Naive B cell (primary cell): ENCODE measurements at places on chromosomes 3 and 15.

- peaks cover 26% of the 10 kb centered on the region for H3K27me3 ChIP-seq
- no peak overlapping the region for H3K4me3 ChIP-seq
- no peaks in the 10 kb centered on the region for H3K36me3 ChIP-seq
- no peak for DNase-seq
- H3K27ac ChIP-seq, result peak overlapping the region; percentile 80
Measured at GRCh38 chr3:149767720-149768119, 15.4 kb upstream of the COMMD2 start.

GRCh38 chr3:131221731-131222130 lies 159.8 kb upstream of the NUDT16 start:
- no peak overlapping the region for H3K4me3 ChIP-seq
- DNase-seq, result no peak
- H3K27ac ChIP-seq, result no peak overlapping the region
- H3K36me3 ChIP-seq, result no peaks in the 10 kb centered on the region
- peaks cover 8% of the 10 kb centered on the region for H3K27me3 ChIP-seq

DNA sequence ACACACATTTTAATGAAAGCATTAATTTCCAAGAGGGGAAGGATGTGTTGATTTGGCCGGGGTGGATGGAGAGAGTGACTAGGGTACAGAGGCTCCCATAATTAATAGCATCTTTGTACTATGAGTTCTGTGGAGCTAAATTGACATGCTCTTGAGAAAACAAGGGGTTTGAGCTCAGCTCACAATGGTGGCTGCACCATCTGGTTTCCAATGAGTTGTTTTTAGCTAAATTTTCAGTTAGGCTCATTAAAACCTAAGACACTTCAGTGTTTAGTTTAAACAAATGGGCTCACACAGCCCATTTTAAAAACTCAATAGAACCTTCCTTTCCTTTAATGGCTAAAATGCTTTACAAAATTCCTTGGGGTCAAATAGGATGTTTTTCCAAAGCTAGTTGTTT lies 199.7 kb downstream of the TNIK start:
- DNase-seq, result no peak
- no peaks in the 10 kb centered on the region for H3K27me3 ChIP-seq
- no peak overlapping the region for H3K27ac ChIP-seq
- no peaks in the 10 kb centered on the region for H3K36me3 ChIP-seq

- no peaks in the 10 kb centered on the region for H3K27me3 ChIP-seq
- no peak overlapping the region for H3K4me3 ChIP-seq
- no peak overlapping the region for H3K27ac ChIP-seq
- DNase-seq, result no peak
- H3K36me3 ChIP-seq, result no peaks in the 10 kb centered on the region
Measured at GRCh38 chr3:127689266-127689860, 16.6 kb downstream of the ABTB1 start.

GRCh38 chr3:160010578-160010977 lies 21.9 kb downstream of the IL12A start:
- DNase-seq, result no peak
- peaks cover 33% of the 10 kb centered on the region for H3K4me1 ChIP-seq
- no peaks in the 10 kb centered on the region for H3K27me3 ChIP-seq
- no peaks in the 10 kb centered on the region for H3K36me3 ChIP-seq

- no peak overlapping the region for H3K4me3 ChIP-seq
- H3K27me3 ChIP-seq, result no peaks in the 10 kb centered on the region
- DNase-seq, result peak; percentile 51
- H3K36me3 ChIP-seq, result peaks cover 8% of the 10 kb centered on the region
Measured at GRCh38 chr3:168047190-168047795, 48.4 kb downstream of the GOLIM4 start.

DNA sequence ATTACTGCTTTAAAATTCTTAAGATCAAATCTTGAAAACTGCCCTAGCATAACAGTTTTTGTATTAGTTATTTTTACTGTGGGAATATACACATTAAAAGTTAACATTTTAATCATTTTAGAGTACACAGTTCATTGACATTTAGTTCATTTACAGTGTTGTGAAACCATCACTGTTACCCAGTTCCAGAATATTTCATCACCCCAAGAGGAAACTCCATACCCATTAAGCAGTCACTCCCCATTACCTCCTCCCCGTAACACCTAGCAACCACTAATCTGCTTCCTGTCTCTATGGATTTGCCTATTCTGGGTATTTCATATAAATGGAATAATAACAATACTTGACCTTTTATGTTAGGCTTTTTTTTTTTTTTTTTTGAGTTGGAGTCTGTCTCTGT lies 164.1 kb upstream of the LRRFIP2 start:
- no peaks in the 10 kb centered on the region for H3K4me1 ChIP-seq
- no peak overlapping the region for H3K27ac ChIP-seq
- no peaks in the 10 kb centered on the region for H3K27me3 ChIP-seq
- H3K4me3 ChIP-seq, result no peak overlapping the region
- DNase-seq, result no peak

DNA sequence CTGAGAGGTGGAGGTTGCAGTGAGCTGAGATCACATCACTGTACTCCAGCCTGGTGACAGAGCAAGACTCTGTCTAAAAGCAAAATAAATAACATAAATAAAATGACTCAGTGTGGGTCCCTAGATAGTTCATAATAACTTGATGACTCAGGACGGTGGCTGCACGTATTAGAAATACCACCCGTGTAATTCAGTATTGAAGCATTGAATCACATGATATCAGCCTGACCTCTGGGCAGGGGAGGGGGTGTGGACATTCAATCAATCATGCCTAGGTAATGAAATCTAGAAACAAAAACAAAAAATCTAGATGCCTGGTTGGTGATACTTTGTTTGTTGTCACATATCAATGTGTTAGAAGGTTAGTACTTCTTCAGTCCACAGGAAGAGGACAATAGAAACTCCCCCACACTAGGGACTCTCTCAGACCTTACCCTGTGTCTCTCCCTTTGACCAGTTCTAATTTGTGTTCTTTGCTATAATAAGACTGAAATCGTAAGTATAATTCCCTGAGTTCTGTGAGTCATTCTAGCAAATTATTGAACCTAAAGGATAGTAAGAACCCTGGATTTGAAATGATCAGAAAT lies 177.3 kb downstream of the GAP43 start:
- H3K4me1 ChIP-seq, result no peaks in the 10 kb centered on the region
- H3K27me3 ChIP-seq, result peaks cover 25% of the 10 kb centered on the region
- no peak overlapping the region for H3K27ac ChIP-seq
- no peak overlapping the region for H3K4me3 ChIP-seq

DNA sequence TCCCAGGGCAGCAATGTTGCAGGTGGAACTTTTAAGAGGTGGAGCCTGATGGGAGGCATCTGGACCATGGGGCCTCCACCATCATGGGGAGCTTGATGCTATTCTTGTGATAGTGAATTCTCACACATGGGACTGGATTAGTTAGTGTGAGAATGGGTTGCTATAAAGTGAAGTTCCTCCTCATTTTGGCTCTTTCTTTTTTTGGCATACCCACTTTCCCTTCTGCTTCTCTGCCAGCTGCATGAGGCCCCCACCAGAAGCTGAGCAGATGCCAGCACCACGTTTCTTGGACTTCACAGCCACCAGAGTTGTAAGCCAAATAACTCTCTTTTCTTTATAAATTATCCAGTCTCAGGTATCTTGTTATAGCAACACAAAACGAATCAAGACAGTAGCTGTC lies 101.0 kb downstream of the PEX5L start:
- H3K27me3 ChIP-seq, result peaks cover 27% of the 10 kb centered on the region
- H3K4me1 ChIP-seq, result no peaks in the 10 kb centered on the region
- H3K4me3 ChIP-seq, result no peak overlapping the region
- H3K27ac ChIP-seq, result no peak overlapping the region

GRCh38 chr3:13233487-13234485 lies 160.6 kb upstream of the IQSEC1 start:
- no peaks in the 10 kb centered on the region for H3K36me3 ChIP-seq
- H3K4me3 ChIP-seq, result peak overlapping the region; percentile 14
- no peak for DNase-seq
- H3K27me3 ChIP-seq, result peaks cover 23% of the 10 kb centered on the region

DNA sequence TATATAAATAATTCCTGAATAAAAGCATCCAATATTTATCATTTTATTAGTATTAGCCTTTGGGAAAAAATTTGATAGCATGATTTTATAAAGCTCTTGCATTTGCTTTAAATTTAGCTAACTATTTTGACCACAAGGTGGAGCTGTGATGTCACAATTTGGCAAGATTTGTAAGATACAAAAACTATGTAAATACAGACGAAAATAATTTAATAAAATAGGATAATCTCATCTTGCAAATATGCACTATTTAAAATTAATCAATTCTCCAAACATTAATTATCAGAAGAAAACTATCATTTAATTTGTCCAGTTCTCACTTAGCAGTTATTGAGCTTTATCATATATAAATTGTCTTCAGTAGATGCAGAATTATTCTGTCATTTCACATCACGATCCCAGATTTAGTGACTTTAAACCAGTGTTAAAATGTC lies 95.4 kb downstream of the PLOD2 start:
- H3K4me1 ChIP-seq, result no peaks in the 10 kb centered on the region
- no peak overlapping the region for H3K27ac ChIP-seq
- H3K27me3 ChIP-seq, result no peaks in the 10 kb centered on the region

DNA sequence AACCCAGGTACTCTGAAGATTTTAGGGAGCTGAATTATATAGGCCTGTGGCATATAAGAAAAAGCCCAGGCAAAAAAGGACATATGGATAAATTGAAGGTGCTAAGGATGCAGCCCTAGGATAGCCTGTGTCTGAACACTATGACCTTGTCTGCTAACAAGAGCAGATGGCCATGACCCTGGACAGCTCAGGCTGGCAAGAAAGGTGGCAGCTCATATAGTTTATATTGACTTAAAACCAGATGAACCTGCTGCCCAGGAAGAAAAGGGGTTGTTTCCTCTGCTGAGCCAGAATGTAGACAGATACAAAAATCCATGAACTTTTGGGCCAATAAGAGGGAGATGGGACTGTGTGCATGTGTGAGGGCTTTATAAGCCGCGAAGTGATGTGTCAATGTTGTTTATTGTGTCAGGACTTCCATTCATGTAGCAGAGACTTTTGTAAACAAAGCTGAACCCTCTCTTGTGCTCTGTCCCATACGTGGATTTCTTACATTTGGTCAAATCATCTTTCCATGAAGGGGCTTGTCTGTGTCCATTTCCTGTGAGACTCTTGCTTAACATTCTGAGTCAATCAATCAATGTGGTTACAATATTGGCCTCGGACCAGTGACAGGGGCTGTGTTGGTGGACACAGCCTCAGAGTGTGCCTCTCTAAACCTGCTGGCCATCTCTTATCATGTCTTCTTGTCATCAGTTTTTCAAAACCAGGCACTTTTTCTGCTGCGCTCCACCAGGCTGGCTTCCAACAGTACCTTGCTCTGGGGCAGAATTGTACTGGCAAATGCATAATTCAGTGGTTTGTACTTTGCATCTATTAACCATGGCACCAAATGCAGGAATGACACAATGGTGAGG lies 321.2 kb downstream of the WDR72 start:
- no peaks in the 10 kb centered on the region for H3K4me1 ChIP-seq
- no peak for DNase-seq
- no peak overlapping the region for H3K27ac ChIP-seq
- no peak overlapping the region for H3K4me3 ChIP-seq

DNA sequence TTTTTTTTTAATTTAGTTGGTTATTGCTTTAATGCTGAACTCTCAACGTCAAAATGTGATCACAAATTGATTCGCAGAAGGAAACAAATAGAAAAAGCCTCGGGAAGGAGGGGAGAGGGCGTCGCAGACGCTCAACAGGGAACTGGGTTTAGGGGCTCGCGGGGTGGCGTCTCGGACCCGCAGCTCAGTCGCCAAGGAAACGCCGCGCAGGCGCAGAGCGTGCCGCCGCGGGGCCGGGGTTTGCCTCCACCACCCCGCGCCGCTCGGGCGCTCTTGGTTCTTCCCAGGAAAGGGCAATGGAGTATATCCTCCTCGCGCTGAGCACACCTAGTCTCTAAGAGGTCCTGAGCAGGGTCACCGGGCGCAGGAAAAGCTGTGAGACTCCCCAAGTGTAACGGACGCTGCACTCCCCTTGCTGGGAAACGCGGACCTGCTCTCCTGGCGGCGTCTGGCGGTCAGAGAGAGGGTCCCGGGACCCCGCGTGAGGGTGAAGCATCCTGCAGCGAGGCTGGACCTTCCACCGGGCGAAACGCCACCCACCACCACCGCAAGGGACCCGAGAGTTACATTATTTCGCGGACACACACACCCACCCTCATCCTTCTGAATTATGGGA lies 753 bp downstream of the PLCH1 start:
- H3K27me3 ChIP-seq, result peaks cover 29% of the 10 kb centered on the region
- DNase-seq, result no peak
- peaks cover 16% of the 10 kb centered on the region for H3K4me1 ChIP-seq
- H3K4me3 ChIP-seq, result peak overlapping the region; percentile 92
- peak overlapping the region; percentile 82 for H3K27ac ChIP-seq

DNA sequence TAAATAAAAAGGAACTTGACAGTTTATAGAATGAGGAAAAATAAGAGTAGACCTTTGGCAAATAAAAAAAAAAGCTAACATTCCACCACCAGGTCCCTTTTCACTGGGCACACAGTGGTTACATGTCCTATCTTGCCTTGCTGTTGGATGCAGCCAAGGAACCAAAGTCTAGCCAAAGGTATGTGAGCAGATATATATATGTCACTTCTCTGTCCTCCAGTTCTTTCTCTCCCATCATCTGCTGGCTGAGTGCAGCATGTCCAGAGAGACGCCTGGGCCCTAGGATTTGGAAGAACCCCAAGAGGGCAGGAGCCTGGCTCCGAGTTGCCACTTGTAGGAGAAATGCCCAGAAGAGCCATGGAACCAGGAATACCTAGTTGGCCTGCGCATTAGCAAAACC lies 104.7 kb downstream of the SERPINI1 start:
- H3K36me3 ChIP-seq, result no peaks in the 10 kb centered on the region
- H3K4me3 ChIP-seq, result no peak overlapping the region
- peaks cover 36% of the 10 kb centered on the region for H3K4me1 ChIP-seq
- no peaks in the 10 kb centered on the region for H3K27me3 ChIP-seq
- H3K27ac ChIP-seq, result no peak overlapping the region

GRCh38 chr15:80177156-80177555 lies 24.4 kb downstream of the FAH start:
- H3K27ac ChIP-seq, result no peak overlapping the region
- peaks cover 4% of the 10 kb centered on the region for H3K36me3 ChIP-seq
- no peaks in the 10 kb centered on the region for H3K27me3 ChIP-seq
- DNase-seq, result no peak
- H3K4me1 ChIP-seq, result no peaks in the 10 kb centered on the region
- H3K4me3 ChIP-seq, result no peak overlapping the region

GRCh38 chr3:66499881-66500575 lies 794 bp downstream of the LRIG1 start:
- no peak overlapping the region for H3K27ac ChIP-seq
- DNase-seq, result peak; percentile 31
- H3K4me1 ChIP-seq, result peaks cover 14% of the 10 kb centered on the region
- H3K36me3 ChIP-seq, result no peaks in the 10 kb centered on the region
- H3K4me3 ChIP-seq, result peak overlapping the region; percentile 94

- H3K27me3 ChIP-seq, result no peaks in the 10 kb centered on the region
- H3K4me1 ChIP-seq, result peaks cover 15% of the 10 kb centered on the region
- H3K27ac ChIP-seq, result peak within 1 kb of the TSS; percentile 90
Measured at GRCh38 chr15:101251830-101252820, at the start of gene CHSY1. Gene CHSY1 (minus strand): TSS chr15:101252048. CDS start chr15:101251456, 592 bp downstream.

DNA sequence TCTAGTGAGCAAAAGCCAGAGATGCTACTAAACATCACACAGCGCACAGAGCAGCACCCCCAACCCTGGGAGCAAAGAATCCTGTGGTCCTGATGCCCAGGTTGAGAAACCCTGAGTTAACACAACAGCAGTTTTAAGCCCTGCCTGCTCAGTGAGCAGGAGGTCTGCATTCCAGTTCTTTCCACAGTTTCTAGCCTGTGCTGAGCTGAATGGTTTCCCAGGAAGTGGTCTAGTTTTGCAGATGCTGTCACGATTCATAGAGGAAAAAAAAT lies 171.1 kb upstream of the PROK2 start:
- H3K4me3 ChIP-seq, result no peak overlapping the region
- peaks cover 8% of the 10 kb centered on the region for H3K4me1 ChIP-seq
- DNase-seq, result no peak
